Esophagus muscularis mucosa (tissue), 4 donors: ENCODE measurements at places on chromosomes 16 and 17. TPM values are rescaled to one million over a fixed set of nuclear protein-coding genes. Genes with fewer than 3 reads are reported as not detected.
A peak's percentile ranks its signal among the peaks of the same experiment; 100 is the strongest.

DNA sequence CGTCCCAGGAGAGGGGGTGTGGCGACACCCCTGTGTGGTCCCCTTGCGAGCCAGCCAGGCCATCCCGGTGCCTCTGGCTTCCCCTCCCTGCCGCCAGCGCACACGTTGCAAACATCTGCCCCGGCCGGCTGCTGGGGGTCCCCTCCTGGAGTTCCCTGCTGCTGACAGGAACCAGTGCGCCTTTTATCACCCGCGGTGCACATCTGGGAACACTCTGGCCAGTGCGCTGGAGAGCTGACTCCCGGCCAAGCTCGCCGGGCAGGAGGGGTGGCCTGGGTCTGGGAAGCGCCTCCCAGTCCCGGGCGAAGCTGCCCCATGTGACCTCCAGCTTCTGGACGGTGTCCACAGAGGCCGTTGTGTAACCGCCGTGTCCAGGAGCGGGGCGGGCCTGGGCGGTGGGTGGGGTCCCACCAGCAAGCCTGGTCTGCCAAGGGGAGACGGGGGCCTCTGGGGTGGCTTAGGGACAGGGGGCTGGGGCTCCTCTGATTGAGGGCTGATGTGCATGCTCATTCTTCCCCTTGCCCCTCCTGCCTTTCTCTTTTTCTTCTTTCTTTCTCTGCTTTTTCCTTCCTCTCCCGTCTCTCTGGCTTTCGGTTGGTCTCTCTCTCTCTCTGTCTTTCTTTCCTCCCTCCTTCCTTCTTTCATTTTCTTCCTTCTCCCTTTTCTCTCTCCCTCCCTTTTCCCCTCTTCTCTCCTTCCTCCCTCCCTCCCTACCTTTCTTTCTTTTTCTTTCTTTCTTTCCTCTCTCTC lies 25.2 kb upstream of the CIBAR2 start:
- DNase-seq: peak; percentile 97

- DNase-seq: no peak
Measured at GRCh38 chr16:31347445-31347844, 7.5 kb upstream of the ITGAX start.

The RRN3 gene
- total RNA-seq: 19.5 TPM

DNA sequence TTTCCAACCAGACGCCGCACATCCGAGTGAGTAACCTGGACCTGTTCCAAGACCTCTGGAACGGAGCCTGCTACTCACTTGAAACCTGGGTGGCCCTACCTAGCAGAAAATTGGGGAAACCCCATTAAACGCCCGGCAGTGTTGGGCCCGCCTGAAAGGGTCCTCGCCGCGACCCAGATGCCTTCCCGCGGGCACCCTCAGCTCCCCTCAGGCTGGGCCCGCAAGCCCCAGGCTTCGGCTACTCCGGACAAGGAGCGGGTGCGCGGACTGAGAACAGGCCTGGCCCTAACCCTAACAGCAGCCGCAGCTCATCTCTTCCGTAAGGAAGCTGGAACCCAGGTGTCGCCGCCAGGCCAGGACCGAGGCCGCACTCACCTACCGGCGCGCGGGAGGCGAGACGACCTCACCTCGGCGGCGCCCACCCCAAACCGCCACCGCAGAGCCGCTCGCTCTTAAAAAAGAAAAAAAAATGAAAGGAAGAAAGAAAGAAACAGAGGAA lies 344 bp downstream of the PSME3IP1 start:
- DNase-seq: no peak

The ELOB gene
- total RNA-seq: 227 TPM

- no peak for DNase-seq
Measured at GRCh38 chr16:78303946-78304345, 204.5 kb downstream of the WWOX start.

DNA sequence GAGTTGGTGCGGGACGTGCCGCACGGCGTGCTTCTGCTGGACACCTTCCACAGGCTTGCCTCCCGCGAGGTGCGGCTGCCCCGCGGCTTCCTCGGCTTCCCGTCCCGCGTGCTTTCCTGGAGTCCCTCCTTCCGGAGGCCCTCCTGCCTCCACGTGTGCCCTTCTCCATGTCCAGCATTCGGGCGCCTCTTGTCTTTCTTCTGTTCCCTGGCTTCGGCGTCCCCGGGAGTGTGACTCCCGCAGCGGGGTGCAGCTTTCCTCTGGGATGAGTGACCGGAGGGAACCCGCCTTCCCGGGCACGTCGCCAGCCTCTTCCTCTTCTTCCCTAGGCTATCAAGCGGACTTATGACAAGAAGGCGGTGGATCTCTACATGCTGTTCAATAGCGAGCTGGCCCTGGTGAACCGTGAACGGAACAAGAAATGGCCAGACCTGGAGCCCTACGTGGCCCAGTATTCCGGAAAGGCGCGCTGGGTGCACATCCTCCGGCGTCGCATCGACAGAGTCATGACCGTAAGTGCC lies 23.0 kb downstream of the DNAH2 start:
- no peak for DNase-seq

GRCh38 chr17:44557651-44558285 lies 484 bp downstream of the FZD2 start:
- DNase-seq: no peak

The KRT20 gene
- total RNA-seq: not detected

DNA sequence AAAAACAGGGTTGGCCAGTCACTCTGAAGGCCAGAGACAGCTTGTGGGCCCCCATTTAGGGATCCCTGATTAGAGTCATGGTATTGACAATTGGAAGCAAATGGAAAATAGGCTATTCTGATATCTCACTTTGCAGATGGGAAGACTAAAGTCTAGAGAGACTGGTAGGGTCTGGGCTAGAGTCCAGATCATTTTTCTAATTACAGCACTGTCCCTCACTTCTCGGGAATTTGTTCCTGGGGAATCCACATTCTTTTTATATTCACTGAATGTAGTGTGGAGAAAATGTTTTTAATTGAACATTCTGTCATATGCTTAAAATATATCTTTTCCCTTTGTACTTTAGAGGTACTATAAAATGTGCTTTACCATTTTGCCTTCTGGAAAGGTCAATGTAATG lies 1.1 kb downstream of the KATNIP start:
- no peak for DNase-seq

DNA sequence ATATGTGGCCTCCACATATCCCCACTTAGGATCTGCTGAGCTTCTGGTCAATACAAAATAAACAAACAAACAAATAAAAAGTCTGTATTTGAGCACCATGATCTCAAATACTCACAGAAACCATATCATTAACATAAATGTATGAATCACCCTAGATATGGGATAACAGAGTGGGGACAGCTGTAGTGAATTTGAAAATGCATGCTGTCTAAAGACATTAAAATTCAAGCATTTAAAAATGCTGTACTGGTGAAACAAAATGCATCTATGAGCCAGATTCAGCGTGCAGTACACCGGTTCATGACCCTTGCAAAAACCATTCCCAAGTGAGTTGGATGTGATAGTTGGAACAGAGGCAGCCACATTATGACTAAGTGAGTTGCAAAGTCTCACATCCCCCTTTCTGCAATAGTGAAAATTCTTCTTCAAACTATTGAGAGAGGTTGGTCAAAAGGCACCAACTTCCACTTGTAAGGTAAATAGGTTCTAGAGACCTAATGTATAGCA lies 12.3 kb downstream of the GRIN2A start:
- DNase-seq: no peak

GRCh38 chr17:74125156-74125555 lies 78.3 kb upstream of the RPL38 start:
- no peak for DNase-seq

DNA sequence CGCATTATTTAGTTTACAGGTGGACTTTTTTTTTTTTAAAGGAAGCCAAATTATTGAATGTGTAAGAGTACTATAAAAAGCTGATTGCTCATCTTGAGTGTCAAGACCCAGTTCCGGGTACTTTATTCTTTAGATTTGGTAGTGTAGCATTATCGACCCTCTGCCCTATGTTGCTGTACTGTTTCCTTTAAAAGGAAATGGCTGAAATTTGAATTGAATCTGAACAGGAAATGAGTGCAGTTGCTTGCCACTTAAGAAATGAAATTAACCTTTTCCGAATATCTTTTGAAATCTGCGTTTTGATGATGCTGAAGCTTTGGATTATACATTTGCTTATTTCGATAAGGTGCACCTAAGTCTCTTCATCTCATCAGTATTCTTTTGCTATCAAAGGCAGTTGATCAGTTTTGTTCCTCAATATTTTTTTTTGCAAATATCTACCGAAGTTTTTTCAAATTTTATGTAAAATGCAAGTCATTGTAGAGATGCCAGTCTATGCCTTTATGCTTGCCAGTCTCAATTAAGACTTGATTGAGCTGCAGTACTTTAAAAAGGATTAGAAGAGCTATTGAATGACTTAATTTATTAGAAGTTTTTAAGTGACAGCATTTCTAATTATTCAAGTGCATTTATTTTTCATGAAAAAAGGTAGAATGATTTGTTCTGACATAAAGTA lies 1.8 kb downstream of the GGNBP2 start:
- DNase-seq: no peak

DNA sequence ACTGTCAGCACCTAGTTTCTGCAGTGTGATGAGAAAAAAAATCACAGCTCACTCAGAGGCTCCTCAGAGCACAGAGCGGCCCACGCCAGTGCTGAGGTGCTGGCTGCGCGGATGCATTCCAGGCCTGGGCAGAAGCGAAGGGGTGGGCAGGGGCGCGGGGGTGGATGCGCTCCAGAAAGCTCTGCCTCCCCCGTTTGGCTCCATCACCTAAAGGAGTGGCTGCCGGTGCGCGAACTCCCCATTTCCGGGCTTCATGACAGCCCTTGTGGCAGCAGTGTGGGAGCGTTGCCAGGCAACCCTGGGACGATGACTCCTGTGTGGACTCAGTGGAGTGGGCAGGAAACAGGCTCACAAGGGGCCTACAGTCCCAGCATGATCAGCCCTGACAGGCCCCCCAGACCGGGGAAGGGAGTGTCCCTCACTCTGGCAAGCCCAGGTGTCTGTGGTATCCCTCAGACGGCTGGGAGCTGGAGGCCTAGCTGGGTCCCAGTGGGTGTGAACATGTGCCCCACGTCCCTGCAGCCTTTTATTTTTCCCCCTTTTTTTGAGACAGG lies 32.8 kb upstream of the NUDT16L1 start:
- DNase-seq: no peak
